Vagina (tissue), 2 donors: ENCODE measurements at places on chromosomes 12 and 14.

DNA sequence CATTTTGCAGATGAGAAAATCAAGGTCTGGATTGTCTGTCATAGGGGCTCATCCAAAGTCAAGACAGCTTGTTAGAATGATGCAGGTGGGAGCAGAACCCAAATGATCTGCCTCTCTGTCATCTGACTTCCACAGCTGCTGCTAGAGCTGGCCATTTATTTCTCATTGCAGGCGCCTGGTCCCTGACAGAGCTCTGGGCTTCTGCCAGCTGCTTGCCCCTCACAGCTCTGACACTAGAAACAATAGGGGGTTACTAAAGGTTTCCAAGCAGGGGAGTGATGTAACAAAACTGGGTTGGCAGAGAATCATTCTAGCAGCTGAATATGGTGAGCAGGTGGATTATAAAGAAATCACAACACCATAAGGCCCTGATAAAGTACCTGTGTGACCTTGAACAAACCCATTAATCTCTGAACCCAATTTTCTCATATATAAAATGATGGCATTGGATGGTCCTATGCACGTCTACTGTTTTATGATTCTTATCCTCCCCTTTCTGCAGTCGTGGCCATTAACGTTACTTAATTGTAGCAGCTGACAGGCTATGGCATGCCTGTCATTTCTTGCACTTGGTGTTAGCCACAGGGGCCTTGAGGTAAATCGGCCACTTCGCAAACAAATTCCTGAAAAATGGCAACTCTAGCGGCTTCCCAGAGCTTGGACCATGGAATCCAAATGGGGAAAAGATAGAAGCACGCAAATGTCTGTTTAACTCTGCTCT is 134.6 kb downstream of the RMST start:
- no peak for DNase-seq

DNA sequence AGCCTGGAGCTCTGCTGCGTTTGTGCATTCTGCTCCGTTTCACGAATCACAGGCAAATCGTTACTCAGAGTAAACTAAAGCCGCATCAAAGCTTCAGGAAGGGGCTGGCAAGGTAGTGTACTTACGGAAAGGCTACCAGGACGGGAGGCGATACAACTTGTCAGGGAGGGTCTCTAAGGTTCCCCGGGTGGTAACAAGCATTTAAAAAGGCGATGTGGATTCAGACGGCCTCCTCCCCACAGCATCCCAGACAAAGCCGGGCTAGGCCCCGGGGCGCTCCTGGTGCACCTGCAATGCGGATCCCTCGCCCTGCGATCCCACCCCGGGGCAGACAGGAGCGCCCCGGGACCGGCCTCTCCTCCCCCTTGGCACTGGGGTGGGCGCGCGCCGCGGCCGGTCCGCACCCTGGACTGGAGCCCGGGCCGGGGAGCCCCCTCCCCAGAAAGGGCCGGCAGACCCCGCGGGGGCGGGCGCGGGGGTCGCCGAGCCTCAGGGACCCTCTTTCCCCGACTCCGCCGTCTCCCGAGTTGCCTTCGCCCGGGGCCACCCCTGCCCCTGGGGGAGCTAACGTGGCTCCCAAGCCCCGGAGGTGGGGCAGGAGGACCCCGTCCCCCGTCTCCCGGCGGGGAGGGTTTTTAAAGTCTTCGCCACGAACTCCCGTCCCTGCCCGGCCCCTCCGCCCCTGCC is 718 bp downstream of the CCDC92 start:
- DNase-seq: peak; percentile 90

GRCh38 chr14:70663707-70664179 is 22.0 kb downstream of the TTC9 start:
- DNase-seq: no peak

- no peak for DNase-seq
Observed at GRCh38 chr12:31508436-31509150, 82.3 kb downstream of the DENND5B start.

DNA sequence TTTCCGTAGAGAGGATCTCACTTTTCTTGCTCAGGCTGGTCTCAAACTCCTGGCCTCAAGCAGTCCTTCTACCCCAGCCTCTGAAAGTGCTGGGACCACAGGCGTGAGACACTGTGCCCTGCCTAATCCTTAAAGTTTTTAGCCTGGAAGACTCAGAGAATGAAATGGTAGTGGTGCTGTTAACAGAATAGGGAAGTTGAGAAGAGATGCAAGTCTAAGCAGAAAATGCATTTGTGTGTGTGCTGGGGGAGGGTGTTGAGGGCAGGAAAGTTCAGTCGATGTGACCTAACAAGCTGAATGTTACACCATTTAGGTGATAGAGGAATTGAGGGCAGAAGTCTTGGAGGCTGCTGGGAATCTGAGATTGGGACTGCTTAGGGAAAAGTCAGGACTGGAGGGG is 6.9 kb upstream of the TUBA1A start:
- DNase-seq: no peak

DNA sequence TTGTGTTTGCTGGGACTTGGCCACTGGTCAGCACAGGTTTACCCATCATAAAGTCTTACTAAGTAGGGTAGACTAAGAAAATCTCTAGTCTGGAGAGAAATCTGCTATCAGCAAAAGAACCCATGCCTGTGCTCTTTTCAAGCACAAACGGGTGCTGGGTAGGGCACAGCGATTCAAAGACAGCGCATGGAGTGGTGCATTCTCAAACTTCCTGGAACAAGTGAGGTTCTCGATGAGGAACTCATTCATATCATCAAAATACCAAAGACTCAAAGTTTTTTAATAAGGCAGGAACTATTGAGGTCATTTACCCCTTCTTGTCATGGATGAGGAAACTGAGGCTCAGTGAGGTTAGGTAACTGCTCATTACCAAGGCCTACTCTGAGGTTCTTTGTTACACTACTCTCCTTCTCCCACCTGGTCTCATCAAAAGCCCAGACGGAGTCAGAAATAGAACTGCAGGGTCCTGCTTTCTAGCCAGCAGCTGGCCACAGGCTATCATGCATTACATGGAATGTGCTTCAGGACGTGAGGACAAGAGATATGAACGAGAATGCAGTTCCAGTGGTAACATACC is 390.3 kb downstream of the ZFP36L1 start:
- no peak for DNase-seq

- DNase-seq: peak; percentile 93
Observed at GRCh38 chr12:85711735-85712390, 124.3 kb downstream of the RASSF9 start.

DNA sequence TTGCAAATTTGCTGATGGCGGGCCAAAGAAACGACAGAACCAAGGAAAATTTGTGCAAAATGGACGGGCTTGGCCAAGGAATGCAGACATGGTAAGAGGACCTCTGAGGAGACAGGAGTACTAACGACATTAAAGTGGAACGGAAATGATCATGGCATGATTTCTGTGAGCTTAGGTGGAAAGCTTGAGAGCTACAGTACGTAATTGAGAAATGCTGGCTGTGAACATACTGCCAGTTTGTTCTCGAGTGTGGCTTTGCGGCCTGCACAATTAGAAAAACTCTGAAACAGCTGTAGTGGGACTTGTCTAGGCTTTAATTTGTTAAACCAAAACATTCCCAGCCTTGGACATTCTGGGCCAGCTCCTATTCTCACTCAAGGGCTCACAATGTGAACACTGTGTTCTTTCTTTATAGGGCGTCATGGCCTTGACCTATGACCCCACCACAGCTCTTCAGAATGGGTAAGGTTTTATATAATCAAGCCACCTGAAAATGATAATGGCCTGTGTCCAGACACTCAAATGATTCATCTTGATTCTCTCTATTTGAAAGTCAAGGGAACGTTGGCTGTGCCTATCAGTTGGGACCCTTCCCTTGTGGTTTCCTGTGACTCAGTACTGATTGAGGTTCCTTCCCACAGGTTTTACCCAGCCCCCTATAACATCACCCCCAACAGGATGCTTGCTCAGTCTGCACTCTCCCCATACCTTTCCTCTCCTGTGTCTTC is 48.5 kb downstream of the BAZ2A start:
- DNase-seq: no peak

DNA sequence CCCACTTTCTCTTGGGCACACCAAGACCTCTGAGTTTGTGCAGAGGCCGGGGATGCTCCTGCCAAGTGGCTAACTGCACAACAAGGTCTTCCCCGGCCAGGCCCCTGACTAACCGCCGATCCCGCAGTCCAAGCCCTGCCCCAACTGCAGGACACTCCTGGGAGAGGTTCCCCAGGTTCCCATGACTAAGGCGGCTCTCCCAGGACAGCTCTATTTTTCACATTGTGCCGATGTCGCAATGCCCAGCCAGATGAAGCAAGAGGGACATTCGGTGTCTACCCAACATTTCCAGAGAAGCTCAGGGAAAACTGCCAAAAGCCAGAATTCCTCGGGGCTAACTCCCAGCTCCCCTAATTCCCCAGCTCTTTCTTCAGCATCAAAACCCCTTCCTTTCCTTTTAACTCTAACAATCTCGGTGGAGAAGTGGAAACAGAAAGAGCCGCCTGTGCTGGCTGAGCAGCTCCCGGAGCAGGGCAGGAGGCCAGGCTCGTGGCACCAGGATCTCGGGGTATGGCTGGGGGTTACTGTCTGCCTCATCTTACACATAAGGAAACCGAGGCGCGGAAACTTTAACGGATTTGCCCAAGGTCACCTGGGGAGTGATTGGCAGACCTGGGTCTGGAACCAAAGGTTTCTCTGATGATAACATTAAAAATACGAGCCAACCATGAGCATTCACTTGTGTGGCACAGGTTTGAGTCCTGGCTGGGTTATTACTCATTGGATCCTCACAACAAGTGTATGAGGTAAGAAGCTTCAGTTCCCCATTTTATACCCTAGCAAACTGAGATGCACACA is 318.2 kb downstream of the BCL11B start:
- peak; percentile 96 for DNase-seq

GRCh38 chr14:65132855-65133254 is 30.5 kb upstream of the MAX start:
- no peak for DNase-seq

DNA sequence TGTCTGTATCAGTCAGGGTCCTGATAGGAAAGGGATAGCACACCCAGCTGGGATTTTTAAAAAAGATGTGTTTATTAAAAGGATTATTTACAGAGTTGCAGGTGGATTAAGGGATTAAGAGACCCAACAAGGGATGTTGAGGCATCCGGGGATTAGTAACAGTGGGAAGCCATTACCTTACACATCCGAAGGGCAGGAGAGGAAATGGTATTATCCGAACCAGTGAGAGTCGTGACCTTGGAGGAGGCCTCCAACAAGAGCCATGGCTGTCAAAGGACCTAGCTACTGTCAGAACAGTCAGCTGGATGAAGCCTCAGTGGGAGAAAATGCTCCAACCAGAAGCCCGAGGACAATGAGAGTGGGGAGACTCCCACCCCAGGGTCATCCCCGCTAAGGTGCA is 146.3 kb upstream of the KRAS start:
- DNase-seq: no peak

DNA sequence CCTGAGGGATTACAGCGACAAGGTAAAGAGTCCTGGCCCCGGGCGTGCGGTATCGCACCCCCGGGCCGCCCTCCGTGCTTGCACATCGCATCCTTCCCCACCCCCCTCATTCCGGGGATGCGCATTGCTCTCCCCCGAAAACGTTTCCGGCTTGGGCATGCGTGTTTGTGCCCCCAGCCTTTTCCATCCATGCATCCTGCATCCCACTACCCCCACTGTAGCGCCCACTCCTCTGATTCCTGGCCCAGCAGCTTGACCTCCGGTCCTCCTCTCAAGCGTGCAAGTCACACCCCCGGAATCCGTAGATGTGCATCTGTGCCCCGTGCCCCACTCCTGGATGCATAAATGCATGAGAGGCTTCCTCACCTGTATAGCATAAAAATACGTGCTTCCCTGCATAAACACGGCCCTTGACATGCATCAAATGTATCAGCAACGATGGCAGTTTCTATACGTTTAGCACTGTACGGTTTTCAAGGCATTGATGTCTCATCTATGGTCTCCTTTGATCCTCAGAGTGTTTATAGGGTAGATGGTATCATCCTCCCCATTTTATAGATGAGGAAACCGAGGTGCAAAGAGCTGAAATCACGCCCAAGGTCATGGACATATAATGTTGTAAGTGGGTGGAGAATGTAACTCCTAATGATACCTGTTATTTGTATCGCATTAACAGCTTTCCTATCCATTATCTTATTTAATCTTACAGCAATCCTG is 484 bp downstream of the RIC8B start:
- DNase-seq: no peak

- no peak for DNase-seq
Observed at GRCh38 chr12:47758834-47759690, at the start of gene RAPGEF3. Gene RAPGEF3, minus strand, starts transcription at chr12:47758880. Its CDS starts 324 bp downstream, at chr12:47758556.

DNA sequence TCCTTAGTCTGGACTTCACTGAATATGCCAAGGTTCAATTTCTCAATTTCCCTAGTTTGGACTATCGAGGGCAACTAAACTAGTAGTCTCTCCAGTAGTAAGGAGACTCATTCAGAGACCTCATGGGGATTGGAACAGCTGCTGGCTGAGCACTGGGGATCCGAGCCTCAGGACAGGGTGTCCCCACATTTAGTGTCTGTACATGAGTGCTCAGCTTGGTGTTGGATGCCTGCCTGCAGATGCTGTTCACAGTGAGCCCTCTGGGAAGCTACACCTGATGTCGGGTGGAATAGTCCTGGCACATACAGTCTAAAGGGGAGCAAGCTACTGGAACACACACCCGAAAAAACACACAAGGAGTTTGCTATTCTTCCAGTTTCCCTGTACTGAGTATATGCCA is 820 bp upstream of the FGF23 start:
- no peak for DNase-seq

DNA sequence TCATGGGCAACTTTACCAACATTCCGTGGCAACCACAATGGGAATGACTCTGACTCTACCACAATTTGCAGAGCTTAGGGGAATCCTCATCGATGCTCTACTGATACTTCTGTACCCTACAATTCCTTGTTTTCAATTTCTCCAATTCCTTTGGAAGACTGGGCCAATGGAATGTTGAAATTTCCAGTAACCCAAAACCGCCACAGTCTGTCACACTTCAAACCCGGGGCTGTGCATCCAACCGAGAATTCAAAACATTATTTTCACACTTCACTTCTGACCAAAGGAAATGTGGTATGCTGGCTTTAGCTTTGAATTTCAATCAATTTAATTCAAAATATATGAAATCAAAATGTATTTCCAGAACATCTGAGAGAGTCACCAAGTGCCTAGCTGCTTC is 951.4 kb downstream of the VRK1 start:
- no peak for DNase-seq

DNA sequence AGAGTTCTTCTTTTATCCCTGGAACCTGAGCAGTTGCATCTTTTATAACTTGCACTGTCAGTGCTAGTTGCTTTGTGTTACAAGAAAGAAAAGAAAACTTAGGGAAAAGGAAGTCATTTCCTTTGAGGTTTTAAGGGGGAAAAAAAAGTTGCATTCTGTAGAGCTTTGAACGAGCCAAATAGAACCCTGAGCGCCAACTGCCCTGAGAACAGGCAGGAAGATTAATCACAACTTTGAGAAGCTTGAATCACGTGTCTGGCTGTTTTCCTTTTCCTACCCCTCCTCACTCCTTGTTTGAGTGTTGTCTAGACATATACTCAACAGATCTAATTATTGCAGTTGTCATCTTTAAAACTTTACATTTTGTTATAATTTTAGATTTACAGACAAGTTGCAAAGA is 12.5 kb downstream of the PCNX1 start:
- DNase-seq: no peak

DNA sequence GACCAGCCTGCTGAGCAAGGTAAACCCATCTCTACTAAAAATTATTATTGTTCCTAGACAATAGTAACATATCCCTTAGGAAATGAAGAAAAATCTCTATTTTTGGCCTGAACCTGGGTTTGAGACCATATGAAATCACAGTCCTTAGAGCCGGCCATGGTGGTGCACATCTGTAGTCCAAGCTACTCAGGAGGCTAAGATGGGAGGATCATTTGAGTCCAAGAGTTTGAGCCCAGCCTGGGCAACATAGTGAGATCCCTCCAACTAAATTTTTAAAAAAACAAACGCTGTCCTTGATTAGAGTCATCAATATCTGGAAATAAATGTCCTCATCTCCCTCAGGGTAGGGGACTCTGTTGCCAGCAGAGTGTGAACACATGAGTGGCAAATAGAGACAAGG is 34.6 kb downstream of the RPS29 start:
- DNase-seq: no peak
